ENCODE measurements at places on chromosomes 4 and X.

DNA sequence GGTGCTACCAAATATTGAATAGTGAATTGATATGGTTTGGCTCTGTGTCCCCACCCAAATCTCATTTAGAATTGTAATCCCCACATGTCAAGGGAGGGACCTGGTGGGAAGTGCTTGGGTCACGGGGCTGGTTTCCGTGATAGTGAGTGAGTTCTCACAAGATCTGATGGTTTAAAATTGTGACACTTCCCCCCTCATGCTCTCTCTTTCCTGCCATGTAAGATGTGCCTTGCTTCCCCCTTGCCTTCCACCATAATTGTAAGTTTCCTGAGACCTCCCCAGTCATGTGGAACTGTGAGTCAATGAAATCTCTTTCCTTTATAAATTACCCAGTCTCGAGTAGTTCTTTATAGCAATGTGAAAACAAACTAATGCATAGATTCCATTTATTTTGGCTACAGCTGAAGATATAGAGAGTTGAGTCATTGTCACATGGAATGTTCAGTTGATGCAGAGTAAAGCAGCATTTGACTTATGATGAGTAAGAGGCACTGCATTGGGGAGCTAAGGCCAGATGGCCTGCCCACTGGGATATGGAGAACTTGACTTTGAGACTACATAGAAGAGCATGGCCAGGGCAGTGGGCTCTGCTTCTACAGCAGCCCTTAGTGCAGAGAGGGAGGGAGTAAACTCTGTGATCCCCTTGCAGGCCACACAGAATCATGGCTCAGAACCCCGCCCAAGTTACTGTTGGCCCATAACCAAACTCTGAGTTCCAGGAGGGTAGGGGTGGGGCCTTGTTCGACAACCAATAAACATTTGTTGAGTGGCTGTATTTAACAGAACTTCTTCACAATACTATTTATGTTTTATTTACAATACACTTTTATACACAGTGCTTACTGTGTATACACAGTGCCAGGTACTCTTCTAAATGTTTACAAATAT lies 34.2 kb downstream of the RAI2 start:
- DNase-seq: no peak

DNA sequence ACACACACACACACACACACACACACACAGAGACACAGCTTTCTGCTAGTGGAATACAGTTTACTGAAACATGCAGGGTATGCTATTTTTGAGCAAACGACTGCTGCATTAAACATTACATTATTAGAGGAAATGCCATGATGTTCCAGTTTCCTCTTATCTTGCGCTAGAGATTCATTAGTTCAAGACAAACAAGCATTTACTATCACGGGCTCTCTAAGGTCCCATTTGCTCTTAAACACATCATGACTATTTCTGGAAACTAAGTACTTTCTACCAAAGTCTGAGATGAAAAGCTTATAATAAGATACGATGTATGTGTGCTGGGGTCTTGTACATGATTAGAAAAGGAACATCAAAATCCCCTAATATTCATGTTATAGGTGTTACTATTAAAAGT lies 48.8 kb downstream of the RPS3A start:
- no peak for DNase-seq

DNA sequence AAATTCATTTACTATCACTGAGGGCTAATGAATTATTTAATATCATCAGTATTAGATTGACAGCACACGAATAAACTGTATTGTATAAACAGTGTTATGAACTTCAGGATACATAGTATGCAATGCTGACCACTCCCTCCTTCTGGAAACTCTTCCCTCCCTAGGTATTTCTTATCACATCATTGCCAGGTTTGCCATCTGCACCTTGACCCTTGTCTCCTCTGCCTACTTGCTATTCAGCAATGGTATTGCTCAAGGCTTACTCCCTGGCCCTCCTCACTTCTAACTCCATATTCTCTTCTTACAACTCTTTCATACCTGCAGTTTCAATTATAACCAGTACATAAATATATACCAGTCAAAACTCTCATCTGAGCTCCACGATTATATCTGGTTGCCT lies 38.9 kb downstream of the ATP8A1 start:
- no peak for DNase-seq

DNA sequence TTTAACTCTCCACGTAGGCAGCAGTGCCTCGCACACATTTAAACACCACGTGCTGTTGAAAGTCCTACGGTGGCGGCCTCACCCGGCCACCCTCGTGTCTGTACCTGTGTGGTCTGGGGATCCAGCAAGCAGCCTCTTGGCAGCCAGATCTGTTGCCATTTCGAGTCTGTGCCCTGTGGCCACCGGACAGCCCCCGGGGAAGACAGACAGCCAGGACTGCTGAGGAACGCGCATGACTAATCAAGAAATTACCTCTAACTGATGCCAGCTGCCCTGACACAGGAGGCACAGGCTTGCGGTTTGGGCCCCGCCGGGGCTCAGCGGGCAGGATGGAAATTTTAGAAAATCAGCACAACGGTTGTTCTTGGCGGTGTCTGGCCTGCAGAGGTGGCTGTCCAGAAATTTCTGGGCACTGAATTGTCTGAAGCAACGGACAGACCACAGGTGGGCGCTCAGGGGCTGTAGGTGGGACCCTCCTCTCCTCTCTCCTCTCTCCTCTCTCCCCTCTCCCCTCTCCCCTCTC lies 15.6 kb upstream of the ASMTL start:
- no peak for DNase-seq

- DNase-seq: no peak
Observed at GRCh38 chr4:56648824-56649151, 32.3 kb downstream of the HOPX start.

DNA sequence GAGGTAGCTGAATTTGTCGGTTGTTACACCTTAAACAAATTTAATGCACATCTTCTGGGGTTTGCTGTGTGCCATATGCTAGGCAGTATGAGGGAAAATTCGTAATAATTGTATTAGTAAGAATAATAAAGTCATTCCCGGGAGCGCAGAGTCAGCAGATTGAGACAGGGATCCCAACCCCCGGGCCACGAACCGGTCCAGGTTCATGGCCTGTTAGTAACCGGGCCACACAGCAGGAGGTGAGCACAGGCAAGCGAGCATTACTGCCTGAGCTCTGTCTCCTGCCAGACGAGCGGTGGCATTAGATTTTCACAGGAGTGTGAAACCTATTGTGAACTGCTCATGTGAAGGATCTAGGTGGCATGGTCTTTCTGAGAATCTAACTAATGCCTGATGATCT lies 114.9 kb downstream of the PCDH7 start:
- DNase-seq: no peak

- DNase-seq: no peak
Observed at GRCh38 chr4:27003642-27004113, 143.0 kb downstream of the STIM2 start.

DNA sequence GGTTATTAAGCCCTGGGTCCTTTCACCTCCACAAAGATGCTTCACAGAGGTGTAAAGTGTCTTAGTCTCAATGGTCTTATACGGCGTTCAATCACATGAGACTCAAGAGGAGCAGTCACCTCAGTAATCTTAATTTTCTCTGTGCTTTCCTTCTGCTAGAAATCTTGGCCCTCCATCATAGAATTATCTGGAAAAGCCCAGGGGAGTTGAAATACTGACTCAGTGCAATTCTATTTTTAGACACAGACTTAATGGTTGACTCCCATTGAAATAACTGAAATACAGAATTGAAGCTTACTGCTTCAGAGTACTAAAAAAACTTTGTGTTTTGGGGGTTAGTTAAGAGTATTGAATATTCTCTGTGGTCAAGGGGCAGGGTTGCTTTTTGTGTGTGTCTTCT lies 94.5 kb upstream of the IL15 start:
- DNase-seq: no peak

GRCh38 chr4:12399781-12400180 lies 971.1 kb upstream of the HS3ST1 start:
- no peak for DNase-seq

DNA sequence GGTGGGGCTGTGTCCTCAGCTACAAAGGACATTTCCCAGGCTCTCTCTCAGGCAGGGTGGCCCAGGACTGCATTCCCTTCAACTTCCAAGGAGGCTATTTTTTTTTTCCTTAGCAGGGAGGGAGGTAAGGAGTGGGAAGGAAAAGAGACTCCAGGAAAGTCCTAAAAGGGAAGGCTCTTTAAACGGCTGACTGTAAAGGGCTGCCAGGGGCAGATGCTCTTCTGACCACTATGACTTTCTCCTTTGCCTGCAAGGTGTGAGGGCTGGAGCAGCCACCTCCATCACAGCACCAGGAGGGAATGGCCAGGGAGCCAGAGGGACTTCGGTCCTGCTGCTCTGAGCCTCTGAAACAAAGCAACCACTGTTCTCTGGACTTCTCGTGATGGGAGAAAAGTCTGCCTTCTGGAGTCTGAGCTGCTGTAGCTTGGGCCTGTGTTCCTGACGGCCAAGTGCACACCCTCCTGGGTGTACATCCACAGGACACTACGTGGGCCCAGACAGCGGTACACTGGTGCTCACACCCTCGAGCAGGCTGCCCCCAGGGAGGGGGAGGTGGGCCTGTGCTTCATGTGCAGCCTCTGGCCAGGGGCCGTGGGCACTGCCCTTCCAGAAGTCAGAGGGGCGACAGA lies 17.9 kb downstream of the NAT8L start:
- DNase-seq: no peak

- no peak for DNase-seq
Observed at GRCh38 chrX:66914080-66914479, 275.2 kb upstream of the EDA2R start.

- DNase-seq: no peak
Observed at GRCh38 chr4:95550115-95550987, 1.6 kb upstream of the UNC5C start.

DNA sequence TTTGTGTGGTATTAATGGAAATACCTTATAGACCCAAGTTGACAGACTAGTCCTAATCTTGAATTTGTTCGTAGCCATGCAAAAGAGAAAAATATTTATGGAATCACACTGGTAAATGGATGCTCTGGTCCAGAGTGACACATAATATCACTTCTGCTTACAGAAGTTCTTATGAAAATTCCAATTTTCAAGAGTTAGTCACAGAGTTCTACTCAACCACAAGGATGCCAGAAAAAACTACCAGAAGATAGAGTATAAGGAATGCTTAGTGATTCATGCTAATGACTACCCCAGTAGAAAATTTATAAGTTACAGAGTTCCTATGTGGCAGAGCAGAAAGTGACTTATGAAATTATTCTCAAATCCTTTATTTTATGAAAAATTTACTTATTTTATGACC lies 1384.8 kb downstream of the FAM133A start:
- DNase-seq: no peak

- no peak for DNase-seq
Observed at GRCh38 chrX:31656013-31656412, 584.2 kb upstream of the FTHL17 start.

DNA sequence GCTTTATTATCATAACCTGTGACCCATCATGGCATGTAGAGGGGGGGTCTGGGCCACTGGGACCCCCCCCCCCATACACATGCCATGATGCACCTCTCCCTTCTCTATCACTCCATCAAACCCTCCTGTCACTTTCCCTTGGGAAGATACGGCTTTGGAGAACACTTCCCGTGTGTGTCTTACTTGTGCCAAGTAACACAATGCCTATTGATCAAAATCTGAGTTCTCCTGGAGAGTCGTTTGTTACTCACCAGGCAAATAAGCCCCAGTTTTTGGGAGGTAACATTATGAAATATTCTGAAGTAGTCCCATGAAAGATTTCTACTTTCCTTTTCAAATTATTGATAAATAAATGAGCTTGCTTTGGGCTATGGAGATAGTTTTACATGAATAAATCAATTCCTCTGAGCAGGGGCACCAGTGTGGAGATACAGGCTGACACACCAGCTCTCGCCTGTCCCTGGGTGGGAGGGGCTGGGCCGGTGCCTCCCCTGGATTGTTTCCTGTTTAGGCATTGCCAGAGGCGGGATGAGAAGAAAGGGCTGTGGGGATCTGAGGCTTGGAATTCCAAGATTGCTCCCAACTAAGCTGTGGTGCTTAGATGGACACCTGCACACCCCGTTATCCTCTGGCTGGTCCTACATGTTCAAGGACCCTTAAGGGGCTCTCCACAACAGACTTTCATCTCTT lies 63.2 kb upstream of the WWC2 start:
- DNase-seq: no peak

DNA sequence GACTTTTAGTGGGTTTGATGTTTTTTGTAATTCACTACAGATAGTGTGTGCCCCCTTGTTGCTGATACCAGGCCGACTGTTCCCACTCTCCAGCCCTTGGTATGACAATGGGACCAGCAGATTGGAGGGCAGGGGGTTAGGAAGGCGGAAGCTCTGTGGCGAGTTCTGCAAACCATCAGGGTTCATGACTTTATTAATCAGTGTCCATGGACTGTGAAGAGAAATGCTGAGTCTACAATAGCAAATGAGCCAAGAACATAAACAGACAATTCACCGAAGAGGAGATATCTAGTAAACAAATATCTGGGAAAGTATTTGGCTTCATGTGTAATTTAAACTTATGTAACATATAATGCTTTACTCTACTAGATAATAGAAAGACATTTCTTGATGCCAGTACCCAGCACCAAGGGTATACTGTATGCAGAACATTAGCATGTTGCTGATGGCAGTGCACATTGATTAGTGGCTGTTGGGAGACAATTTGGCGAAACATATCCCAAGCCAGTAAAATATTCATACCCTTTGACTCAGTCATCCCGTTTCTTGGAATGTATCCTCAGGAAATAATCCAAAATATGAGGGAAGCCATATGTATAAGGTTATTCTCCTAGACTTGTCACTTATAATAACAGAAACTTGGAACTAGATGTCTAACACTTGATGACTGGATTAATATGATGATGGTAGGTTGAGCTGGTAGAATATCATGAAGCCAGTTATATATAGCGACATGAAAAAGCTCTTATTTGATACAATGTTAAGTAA lies 169.4 kb downstream of the PTTG2 start:
- no peak for DNase-seq

DNA sequence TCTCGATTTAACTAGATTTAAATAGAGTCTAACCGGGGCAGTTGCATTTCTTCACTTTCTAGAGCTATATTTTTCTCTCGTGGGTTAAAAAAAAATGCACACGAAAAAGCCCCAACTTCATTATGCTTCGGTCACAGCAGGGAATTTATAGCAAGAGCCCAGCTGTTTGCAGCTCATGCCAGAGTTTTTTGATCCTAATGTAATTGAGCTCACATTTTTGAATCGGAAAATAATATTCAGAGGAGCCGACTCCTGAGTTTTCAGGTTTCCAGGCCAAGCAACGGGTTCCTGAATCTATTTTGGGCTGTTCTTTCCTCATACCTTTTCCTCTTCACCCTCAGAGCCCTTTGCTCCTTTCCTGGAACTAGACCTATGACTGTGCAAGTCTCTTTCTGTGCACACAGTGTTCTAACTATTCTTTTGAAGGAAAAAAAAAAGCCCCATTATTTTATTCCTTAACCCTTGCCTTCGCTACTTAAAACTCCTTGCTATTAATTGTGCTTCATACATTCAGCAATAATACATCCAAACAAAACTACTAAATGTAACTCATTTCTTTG lies 27.5 kb upstream of the ESX1 start:
- no peak for DNase-seq

Measured in esophagus squamous epithelium (tissue), 5 donors.